ENCODE measurements at places on chromosomes 6 and 20.
A peak's percentile ranks its signal among the peaks of the same experiment; 100 is the strongest.

- no peak for DNase-seq
These were observed 476.5 kb upstream of the MAP3K7 start for GRCh38 chr6:91063362-91063761.

- DNase-seq, result peak; percentile 41
These were observed 7.5 kb downstream of the JARID2 start for GRCh38 chr6:15253203-15254022.

GRCh38 chr6:97726378-97726777 lies 443.4 kb upstream of the MMS22L start:
- no peak for DNase-seq

GRCh38 chr20:6868861-6869260 lies 101.4 kb downstream of the BMP2 start:
- no peak for DNase-seq

DNA sequence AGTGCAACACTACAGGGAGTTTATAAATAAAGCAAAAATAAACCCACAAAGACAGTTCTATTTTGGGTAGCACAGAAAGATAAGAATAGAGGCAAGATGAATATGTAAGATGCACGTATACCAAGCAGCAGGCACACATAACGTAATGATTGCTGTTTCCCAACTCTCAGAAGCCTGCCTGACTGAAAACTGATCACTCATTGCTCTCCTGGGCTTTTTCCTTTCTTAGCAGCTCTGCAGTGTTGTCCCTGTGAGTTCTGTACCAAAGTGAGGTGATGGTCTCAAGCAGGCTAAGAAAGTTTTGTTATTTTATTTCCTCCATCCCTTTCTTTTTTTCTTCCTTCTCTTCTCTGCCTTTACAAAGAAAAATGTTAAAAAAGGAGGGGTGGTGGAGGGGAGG lies 522.0 kb upstream of the MAN1A1 start:
- no peak for DNase-seq

GRCh38 chr6:167735951-167736288 lies 90.8 kb upstream of the AFDN start:
- DNase-seq, result no peak

DNA sequence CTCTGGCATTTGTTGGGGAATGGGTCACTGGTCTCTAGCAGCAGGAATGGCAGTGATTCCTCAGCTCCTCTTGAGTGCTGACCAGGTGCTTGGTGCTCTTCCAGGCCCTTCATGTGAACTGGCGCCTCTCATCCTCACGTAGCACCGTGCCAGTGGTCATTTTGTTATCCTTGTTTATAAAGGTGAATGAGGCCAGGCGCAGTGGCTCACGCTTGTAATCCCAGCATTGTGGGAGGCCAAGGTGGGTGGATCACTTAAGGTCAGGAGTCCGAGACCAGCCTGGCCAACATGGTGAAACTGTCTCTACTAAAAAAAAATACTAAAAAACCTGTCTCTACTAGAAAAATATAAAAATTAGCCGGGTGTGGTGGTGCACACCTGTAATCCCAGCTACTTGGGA lies 301.3 kb downstream of the QKI start:
- no peak for DNase-seq

DNA sequence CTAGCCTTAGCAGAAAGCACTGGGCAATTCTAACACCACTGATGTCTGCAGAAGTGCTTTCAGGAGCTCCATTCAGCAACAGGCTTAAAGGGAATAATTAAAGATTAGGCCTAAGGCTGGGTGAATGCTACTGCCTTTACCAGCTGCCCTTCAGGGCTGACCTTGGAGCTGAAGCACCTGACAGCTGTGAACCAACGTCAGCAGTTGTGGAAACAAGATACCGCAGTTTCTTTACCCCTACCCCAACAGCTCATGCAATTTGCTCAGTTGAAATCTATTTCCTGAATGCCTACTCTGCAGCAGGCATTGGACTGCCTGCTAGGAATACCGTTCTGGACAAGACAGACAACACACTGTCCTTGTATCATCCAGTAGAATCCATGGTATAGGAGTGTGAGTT lies 51.5 kb upstream of the ADTRP start:
- DNase-seq, result peak; percentile 76

- no peak for DNase-seq
These were observed 276.3 kb downstream of the CD83 start for GRCh38 chr6:14393910-14394309.

DNA sequence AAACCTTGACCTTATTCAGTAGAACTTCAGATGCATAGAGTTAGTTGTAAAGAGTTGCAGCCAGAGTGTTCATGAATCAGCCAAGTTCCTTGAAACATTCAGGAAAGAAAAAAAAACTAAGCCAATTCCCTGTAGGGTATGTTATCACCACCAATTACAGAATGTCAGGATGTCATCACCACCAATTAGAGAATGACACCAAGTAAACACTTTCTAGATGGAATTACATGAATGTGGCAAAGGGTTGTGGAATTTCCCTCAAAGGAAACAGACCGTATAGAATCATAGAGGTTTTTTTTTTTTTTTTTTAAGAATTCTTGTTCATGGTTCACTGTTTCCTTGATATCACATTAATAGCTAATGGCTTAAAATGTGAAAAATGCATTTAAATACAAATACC lies 472.1 kb upstream of the RNF217 start:
- DNase-seq, result no peak

GRCh38 chr6:3227363-3228045 lies at the start of gene TUBB2B:
Gene TUBB2B, minus strand, starts transcription at chr6:3227653. Its CDS starts 110 bp downstream, at chr6:3227543.
- DNase-seq, result no peak

GRCh38 chr20:44587035-44587980 lies 4.9 kb downstream of the PKIG start:
- DNase-seq, result peak; percentile 68

DNA sequence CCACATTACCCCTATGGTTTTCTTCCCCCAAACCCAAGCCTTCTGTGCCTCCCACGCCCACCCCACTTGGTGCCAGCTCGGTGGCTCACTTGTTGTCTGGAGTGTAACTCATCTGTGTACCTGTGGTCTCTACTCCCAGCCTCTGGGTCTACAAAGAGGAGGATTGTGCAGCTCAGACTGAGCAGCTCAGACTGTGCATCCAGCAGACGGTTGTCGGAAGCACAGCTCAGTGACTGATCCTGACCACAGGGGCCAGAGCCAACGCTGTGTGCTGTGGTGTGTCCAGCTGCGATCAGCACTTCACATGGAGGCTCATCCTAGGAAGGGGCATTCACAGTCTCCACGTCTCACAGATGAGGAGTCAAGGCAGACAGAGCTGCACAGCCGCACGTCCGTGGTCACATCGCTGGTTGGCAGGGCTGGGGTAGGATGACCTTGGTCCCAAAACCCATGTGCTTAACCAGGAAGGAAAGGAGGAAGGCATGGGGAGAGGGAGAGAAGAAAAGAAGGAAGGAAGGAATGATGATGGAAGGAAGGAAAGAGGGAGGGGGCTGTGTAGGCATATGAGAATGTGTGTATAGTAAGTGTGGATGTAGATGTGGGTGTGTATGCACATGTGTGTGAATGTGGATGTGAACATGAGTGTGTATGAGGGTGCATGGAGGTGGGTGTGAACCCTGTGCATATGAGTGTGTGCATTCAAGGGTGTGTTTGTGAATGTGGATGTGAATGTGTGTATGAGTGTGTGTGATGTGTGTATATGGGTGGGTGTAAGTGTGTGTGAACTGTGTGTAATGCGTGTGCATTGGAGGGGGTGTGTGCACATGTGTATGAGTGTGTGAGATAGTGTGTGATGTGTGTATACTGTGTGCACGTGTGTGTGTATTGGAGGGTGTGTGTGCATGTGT lies 28.2 kb upstream of the STX16 start:
- DNase-seq, result no peak

GRCh38 chr6:53527249-53527765 lies 17.6 kb downstream of the GCLC start:
- DNase-seq, result no peak

All from NAMALWA (cell line).